Pancreas (tissue), 10 donors: ENCODE measurements at places on chromosomes 16 and 17. TPM values are rescaled to one million over a fixed set of nuclear protein-coding genes. Genes with fewer than 3 reads are reported as not detected.

DNA sequence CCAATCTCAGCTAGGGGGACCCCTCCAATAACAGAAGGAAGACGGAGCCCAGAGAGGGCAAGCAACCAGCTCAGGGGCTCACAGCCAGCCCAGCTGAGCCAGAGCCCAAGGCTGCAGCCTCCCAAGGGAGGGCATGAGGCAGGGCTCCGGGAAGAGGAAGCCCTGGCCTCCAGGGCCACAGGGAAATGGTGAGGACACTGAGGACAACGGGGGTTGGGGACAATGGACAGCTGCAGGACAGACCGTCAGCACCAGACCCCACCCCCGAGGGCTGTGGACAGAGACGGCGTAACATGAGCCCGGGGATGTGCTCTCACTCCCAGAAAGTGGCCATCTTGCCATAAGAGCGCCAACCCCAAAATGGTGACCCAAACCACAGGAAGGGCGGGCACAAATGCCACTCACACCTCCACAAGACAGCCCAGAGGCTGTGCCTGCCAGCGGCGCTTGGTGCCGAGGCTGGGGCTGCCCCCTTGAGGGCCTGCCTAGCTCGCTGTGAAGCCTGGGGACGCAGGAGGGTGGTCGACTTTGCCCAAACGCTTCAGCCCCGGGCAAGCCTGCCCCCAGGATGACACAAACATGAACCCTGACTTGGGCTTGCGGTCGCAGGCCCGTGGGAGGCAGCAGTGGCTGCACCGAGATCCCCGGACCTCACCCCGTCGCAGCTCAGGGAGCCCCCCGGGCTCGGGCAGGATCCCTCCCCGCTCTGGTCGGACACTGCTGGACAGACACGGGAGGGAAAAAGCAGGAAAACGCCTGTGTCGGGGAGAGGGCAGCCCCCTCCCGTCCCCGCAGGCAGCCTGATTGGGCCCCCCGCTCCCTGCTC lies 10.5 kb downstream of the PIMREG start:
- no peak for DNase-seq

DNA sequence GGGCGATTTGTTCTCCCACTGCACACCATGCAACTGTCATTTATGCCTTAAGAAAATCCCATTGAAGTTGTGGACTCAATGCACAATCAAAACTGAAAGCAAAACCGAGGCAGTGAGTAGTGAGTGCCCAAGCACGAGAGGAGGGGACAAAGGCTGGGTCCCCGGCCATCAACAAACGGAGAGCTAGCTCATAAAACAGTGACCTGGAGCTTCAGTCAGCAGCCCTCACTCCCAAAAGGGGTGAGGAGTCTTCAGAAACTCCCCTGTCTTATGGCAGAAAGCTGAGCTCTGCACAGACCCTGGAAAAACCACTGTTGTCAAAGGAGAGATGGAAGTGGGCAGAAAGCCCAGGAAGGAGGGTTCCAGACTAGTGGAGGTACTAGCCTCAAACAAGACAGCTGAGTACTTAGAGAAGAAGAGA lies 96.9 kb downstream of the ADCY9 start:
- DNase-seq: no peak

DNA sequence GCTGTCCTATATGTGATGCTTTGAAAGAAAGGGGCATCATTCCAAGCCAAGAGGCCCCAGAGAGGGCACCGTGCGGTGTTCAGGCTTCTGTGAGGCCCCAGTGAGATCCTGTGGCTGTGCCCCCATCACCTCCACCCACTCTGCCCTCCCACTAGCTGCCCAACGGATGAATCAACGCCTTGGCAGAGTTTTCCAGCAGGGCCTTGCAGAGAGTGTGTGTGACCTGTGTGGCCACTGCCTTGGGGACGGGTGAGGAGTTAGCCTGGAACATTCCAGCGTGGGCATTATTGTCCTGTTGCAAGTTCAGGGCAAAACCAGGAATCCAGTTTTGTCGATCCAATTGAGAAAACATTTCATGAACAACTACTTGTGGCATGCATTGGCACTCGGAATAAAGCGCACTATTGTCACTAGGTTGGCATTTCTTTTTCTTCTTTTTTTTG lies 53.7 kb downstream of the SF3B3 start:
- DNase-seq: no peak

GRCh38 chr16:15690296-15690695 lies 40.3 kb downstream of the NDE1 start:
- no peak for DNase-seq

GRCh38 chr17:7084088-7084487 lies 4.0 kb upstream of the CLEC10A start:
- no peak for DNase-seq

- DNase-seq: no peak
Measured at GRCh38 chr16:81311762-81312161, 3.0 kb upstream of the GAN start.

DNA sequence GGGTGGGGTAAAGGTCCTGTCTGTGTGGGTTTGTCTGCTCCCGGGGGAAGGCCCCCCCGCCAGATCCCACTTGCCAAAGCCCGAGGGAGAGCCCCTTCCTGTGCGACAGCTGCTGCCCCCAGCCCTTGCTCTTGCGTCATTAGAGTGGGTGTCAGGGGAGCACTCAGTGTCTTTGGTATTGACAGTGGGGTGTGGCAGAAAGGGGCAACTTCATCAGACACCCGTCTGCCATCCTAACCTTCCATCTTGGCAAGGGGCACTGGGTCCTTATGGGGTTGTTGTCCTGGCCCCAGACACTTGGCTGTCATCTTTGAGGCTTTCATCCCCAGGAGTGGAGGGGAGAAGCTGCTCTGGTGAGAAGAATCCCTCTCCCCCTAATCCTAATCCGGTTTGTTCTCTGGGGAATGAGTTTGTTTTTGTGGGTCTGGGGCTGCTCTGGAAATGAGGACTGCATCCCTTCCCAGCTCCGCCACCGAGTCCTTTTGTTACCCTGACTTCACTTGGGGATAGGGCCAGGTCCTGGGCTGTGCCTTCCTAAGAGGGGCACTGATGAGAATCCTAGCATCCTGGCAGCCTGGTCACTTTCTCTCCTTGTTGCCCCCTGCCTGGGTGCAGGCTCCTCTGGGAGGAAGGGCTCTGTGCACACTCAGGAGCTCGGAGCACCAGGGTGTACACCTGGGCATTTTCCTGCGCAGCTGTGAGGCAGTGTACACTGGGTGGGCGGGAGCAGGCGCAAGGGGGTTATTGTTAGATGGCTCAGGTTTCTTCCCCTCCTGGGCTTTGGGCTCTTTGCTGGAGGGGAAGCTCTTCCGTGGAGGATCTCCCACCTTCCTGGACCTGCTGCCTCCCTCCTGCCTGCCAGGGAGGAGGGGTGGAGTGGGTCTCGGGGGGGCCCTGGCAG lies 21.1 kb downstream of the GJD3 start:
- no peak for DNase-seq

DNA sequence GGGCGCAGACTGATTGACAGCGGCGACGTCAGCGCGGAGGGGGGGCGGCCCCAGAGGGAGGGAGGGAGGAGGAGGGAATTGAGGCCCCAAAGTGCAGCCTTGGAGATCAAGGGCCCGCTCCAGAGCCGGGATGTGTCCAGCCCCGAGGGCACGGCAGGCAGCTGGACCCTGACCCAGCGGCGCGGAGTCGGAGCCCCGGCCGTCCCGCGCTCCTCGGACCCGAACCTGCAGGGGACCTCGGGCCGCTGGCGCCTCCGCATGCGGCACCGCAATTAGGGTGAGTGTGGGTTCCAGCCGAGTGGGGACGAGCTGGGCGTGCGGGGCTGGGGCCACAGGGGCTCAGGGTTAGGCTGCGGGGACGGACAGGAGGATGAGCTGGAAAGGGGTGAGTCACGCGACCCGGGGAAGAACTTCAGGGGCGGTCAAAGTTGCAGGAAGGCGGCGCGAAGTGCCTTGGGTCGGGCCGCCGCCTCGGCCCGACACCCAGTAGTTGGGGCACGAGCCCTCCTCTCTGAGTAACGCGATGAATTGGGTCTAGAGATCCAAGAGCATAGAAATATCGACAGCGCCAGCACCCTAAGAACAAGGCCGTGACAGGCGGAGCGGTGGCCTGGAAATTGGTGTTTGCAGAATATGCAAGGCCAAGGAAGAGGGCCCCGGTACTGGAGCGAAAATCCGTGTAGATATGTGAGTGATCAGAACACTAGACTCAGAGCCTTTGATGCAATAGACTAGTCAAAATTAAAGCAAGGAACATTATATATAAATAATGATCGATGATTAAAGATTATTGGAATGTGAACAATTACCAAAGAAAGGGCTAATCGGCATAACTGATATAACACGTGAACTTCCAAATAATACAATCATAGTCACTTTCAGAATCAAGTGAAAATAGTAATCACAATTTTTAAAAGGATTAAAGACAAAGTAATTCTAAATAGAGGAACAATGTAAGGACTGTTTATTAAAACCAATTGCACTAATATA lies at the start of gene TBX4:
Gene TBX4 (plus strand): TSS at position 122 of the 990 bp plus-strand sequence. CDS start 4,069 bp downstream, outside the sequence.
- DNase-seq: no peak

DNA sequence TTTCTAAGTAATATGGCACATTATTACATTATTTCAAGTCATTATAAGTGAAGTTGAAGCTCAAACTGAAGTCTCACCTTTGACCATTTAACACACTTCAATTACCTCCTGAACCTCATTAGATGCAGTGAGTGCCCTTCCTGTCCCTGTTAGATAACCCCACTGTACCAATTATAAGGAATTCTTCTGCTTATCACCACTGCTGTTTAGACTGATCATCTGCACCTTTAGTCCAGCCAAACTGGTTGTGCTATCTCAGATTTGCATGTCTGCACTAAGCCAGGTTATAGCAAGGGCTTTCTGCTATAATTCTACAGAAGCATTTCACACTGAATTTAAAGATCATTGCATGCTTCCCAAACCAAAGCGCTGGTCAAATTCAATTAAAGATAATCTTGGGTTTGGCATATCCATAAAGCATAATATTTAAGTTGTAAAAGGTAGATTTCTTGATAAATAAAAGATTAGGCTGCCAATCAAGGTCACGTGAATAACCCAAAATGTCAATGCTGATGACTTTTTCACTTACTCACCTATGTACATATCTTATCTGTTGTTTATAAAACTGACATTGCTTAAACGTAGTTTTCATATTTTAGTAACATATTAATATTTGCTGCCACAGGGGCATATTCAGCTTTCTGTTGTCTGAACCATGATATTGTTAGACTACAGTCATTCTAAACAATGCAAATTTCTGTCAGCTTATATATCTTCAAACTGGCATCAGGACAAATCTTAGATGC lies 11.9 kb downstream of the ITFG1 start:
- no peak for DNase-seq

Gene PRKCB
- polyA plus RNA-seq: 0.30 TPM

Gene ADAMTS18
- polyA plus RNA-seq: 0.52 TPM

Gene TMEM92
- 0.11 TPM for polyA plus RNA-seq

Gene PCGF2
- polyA plus RNA-seq: 39.6 TPM

Gene PPY
- polyA plus RNA-seq: 392 TPM

Gene ZPBP2
- polyA plus RNA-seq: not detected

Gene STX1B
- polyA plus RNA-seq: 0.82 TPM

Gene TBC1D3
- polyA plus RNA-seq: 0.07 TPM
